ENCODE measurements at places on chromosomes 2 and 18. TPM values are rescaled to one million over a fixed set of nuclear protein-coding genes. Genes with fewer than 3 reads are reported as not detected.

Gene SATB2
- total RNA-seq, result 2.9 TPM

Gene NT5C1B
- total RNA-seq, result not detected

Gene ITSN2
- total RNA-seq, result 20.2 TPM

Gene ASTL
- total RNA-seq, result not detected

Gene RFTN2
- total RNA-seq, result not detected

Gene MREG
- total RNA-seq, result 4.8 TPM

Gene FIGLA
- not detected for total RNA-seq

Gene PRSS56
- not detected for total RNA-seq

Gene CFAP210
- 0.33 TPM for total RNA-seq

Gene SP9
- 2.4 TPM for total RNA-seq

Gene SLC30A3
- total RNA-seq, result 3.4 TPM

Gene HS1BP3
- total RNA-seq, result 35.6 TPM

Gene LYPD6B
- not detected for total RNA-seq

Gene ZSWIM2
- total RNA-seq, result not detected

Gene KANSL3
- total RNA-seq, result 33.1 TPM

Gene MBD2
- total RNA-seq, result 66.6 TPM

Gene DCTN1
- 140 TPM for total RNA-seq

All from A549 treated with CpdA at 1 μM for 4 hours (cell line).